GM23248 (cell line): ENCODE measurements at places on chromosomes 12 and 14.

GRCh38 chr12:47773858-47774580 is 981 bp downstream of the SLC48A1 start:
- peaks cover 40% of the 10 kb centered on the region for H3K4me1 ChIP-seq
- no peaks in the 10 kb centered on the region for H3K36me3 ChIP-seq
- peak; percentile 32 for DNase-seq
- H3K27me3 ChIP-seq = no peaks in the 10 kb centered on the region
- no peak overlapping the region for H3K27ac ChIP-seq

- DNase-seq = no peak
- H3K27ac ChIP-seq = no peak overlapping the region
- H3K36me3 ChIP-seq = no peaks in the 10 kb centered on the region
- no peaks in the 10 kb centered on the region for H3K27me3 ChIP-seq
- no peaks in the 10 kb centered on the region for H3K4me1 ChIP-seq
These were observed 140.9 kb downstream of the ESRRB start for GRCh38 chr14:76516884-76517283.

DNA sequence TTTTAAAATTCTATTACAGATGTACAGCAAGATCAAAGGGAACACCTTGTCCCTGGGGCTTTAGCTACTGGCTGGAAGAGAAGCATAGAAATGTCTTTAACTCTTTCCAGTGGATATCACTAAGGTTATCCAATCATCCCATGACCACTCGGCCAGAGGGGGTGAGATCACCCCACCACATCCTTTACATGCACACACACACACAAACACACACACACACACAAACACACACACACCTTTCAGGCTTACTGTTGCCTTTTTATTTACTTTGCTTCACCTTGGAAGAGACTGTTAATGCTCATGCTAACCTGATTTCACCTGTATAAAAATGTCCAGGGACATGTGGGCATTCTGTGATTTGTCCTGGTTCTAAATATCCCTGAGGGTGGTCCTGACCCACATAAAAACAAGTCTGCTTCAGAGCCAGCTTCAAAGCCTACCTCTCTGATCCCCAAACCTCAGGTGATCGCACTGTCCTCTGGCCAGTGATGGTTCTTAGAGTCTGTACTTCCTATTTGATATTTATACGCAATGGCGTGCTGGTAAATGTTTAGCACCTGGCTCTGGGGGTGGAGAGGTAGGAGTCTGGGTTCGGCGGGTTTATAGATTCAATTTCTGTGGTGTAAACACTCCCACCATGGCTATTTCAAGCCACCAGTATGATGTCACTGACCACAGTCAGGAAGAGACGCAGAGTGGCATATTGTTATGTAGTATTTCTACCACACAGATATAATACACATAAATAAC is 166.1 kb upstream of the EEA1 start:
- no peak overlapping the region for H3K27ac ChIP-seq
- no peaks in the 10 kb centered on the region for H3K36me3 ChIP-seq
- H3K4me1 ChIP-seq = peaks cover 10% of the 10 kb centered on the region
- no peak overlapping the region for H3K4me3 ChIP-seq
- no peaks in the 10 kb centered on the region for H3K27me3 ChIP-seq

GRCh38 chr14:30295980-30296379 is 263.0 kb upstream of the G2E3 start:
- H3K36me3 ChIP-seq = no peaks in the 10 kb centered on the region
- no peak for DNase-seq
- no peak overlapping the region for H3K27ac ChIP-seq
- H3K4me3 ChIP-seq = no peak overlapping the region
- peaks cover 8% of the 10 kb centered on the region for H3K4me1 ChIP-seq
